ENCODE measurements at places on chromosomes 2 and 18.

GRCh38 chr2:54209379-54209778 lies 46.6 kb downstream of the TSPYL6 start:
- no peak for DNase-seq

- no peak for DNase-seq
Measured at GRCh38 chr2:80299661-80300060, 4.9 kb downstream of the LRRTM1 start.

GRCh38 chr18:46917108-46917802 lies at the start of the genes KATNAL2 and PIAS2:
TSS of gene KATNAL2 (plus strand) at chr18:46917602. CDS start at chr18:46946873, 29,271 bp downstream.
TSS of gene PIAS2 (minus strand) at chr18:46917507. CDS start at chr18:46917345, 162 bp downstream.
- DNase-seq = peak; percentile 57

- DNase-seq = no peak
Measured at GRCh38 chr18:7872569-7872968, 305.5 kb downstream of the PTPRM start.

GRCh38 chr2:38099099-38100028 lies 23.4 kb upstream of the CYP1B1 start:
- DNase-seq = no peak

- DNase-seq = no peak
Measured at GRCh38 chr2:111139637-111140317, 19.1 kb downstream of the BCL2L11 start.

DNA sequence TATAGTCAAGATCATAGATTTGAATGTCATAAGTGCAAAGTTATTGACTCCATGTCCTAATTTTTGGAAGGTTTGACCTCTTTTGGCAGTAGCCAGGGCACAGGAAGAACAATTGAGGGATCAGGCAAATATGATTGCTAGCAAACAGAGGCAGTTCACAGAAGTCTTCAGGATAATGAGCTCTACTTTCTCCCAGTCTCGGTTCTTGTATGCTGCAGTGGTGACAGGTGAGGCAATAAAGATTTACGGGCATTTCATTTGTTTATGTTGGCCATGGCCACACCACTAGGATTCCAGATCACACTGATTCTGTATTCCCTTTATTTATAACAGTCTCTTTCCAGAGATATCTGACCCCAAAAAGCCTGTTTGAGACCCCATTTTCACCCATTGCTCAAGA lies 137.5 kb downstream of the UBR3 start:
- DNase-seq = no peak

GRCh38 chr2:84959566-84960506 lies 11.1 kb upstream of the KCMF1 start:
- DNase-seq = no peak

GRCh38 chr2:66301022-66301766 lies 133.7 kb upstream of the MEIS1 start:
- DNase-seq = no peak

- no peak for DNase-seq
Measured at GRCh38 chr2:96139181-96139758, 968 bp upstream of the ASTL start.

DNA sequence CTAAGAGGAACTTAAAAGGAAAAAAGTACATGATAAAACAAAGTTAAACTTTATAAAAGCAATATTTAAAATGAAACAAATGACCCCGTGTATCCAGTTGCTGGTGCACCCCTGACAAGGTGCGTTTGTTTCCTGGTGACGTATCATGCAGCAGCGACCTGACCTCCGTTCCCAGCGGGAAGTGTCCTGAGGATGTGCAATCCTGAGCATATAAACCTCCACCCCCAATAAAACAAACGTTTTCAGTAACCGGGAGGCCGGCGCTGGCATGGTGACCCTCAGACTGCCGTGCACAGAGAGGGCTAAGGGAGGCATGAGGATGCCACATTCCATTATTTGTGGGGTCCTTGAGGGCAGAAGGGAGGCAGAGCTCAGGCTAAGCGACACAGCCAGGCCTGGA lies 14.8 kb downstream of the SLC66A2 start:
- DNase-seq = no peak

DNA sequence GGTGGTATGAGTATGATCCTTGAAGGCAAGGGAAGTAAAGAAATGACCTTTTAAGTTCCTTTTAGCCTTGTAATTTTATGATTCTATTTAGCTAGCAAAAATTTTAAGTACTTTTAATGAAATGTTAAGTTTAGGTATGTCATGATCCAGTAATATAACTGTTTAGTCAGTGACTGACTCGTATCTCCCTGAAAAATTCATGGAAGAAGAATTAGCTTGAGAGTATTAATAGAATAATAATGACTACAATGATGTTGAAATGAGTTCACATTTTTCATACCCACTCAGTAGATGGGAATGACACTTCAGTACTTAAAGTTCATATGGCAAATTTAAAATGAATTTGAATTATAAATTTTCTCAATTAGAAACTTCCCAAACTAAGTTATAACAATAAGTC lies 14.6 kb downstream of the RAB3GAP1 start:
- DNase-seq = no peak

DNA sequence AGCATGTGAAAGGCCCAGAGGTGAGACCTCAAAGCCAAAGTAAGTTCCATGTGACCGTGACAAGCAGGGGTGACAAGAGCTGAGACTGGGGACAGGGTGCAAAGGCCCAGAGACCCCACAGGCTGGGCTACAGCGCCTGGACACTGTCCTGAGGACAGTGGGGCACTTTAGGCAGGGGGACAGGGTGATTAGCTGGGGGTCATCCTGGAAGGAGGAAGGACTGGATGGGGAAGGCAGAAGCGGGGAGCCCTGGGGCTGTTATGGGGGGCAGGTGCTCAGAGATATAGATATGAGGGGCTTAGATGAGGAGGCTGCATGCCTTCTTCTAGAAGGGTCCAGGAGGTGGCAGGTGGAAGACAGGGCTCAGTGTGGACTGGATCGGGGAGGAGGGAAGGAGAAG lies 31.5 kb downstream of the KIF1A start:
- DNase-seq = no peak

DNA sequence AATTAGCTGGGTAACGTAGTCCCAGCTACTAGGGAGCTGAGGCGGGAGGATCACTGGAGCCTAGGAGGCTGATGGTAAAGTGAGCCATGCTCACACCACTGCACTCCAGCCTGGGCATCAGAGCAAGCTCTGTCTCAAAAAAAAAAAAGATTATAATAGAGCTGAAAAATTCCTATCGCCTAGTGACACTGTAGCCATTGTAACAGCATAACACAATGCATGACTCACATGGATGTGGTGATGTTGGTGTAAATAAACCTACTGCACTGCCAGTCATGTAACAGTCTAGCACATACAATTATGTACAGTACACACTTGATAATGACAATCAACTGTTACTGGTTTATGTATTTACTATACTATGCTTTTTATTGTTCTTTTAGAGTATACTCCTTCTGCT lies 39.6 kb downstream of the MGAT4A start:
- DNase-seq = no peak

DNA sequence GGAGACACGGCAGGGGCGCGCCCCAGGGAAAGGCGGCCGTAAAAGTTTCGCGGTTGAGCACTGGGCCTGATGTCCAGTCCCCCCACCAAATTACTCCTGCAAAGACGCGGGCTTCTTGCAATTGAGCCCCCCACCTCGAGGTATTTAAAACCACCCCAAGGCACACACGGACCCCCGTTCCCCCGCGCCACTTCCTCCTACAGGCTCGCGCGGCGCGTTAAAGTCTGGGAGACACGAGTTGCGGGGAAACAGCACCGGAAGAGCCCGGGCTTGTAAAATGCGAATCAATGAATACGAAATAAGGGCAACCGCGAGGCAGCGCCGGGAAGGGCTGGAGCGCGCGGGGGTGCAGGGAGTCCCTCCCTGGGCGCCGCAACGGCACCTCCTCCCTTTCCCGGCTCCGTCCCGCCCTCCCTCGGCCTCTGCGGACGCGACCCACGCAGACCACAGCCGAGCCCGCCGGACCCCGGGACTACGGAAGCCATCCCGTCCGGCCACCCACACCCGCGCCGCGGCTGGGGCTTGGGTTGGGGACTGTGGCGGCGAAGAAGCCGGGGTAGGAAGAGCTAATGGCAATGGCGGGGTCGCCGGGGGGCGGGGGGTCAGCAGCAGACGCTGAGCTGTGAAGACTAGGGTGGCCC lies 918 bp upstream of the NETO1 start:
- no peak for DNase-seq

- DNase-seq = no peak
Measured at GRCh38 chr2:65727816-65728215, 295.4 kb upstream of the SPRED2 start.

DNA sequence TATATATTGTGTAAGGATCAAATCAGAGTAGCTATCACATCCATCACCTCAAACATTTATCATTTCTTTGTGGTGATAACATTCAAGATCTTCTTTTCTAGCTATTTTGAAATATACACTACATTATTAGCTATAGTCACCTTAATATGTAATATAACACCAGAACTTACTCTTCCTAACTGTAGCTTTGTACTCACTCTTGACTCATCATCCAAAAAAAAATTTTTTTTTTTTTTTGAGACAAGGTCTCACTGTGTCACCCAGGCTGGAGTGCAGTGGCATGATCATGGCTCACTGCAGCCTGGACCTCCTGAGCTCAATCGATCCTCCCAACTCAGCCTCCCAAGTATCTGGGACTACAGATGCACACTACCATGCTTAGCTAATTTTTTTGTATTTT lies 153.3 kb downstream of the EML6 start:
- no peak for DNase-seq

DNA sequence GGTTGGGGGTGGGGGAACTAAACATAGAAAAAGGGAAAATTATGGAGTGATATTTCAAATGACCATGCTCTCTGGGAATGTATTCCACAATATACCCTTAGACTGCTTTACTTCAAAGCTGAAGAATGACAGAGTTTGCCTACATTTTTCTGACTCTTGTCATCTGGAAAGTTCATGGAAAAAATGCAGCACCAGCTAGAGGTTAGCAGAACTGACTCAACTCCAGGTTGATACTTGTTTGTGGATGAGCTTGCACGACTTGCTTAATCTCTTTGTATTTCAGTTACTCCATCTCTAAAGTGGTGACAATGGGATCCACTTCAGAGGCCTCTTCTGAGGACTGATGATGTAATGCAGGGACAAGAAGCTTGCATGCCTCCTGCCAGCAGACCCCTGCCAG lies 824.0 kb upstream of the ID2 start:
- DNase-seq = no peak

DNA sequence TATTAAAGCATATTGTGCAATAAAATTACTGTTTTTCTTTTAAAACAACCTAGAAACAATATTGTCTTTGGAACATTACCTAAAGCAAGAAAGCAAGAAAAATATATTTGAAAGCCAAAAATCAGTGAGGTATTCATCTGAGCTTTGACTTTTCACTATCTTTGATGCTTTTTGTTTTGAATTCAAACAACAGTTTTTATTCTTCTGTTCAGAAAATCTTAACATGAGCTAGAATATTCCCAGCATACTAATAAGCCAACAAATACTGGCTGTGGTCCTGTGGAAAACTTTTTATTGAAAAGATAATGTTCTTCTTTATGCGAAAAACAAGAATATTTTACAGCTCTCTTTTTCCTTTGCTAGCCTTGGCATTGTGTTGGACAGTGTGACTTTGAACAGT lies 19.8 kb downstream of the FAM171B start:
- DNase-seq = no peak

DNA sequence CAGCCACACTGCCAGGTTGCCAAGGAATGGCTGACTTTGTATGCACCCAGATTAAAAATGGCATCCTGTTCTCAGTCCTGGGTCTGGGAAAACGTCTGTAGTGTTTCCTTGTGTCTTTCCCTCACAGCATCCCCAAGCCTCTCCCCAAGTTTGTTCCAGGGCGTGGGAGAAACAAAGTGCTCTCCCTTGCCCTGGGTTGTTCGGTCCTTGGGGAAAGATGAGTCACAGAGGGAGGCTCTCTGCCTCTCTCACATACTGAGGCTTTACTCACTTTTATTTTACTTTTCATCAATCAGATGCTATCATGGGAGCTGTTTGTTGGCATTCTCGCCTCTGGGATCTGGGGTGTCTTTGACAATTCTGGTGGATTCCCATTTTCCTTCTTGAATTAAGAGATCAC lies 492.3 kb downstream of the XIRP2 start:
- DNase-seq = no peak

GRCh38 chr2:42084231-42084671 lies 36.4 kb downstream of the PKDCC start:
- DNase-seq = no peak

DNA sequence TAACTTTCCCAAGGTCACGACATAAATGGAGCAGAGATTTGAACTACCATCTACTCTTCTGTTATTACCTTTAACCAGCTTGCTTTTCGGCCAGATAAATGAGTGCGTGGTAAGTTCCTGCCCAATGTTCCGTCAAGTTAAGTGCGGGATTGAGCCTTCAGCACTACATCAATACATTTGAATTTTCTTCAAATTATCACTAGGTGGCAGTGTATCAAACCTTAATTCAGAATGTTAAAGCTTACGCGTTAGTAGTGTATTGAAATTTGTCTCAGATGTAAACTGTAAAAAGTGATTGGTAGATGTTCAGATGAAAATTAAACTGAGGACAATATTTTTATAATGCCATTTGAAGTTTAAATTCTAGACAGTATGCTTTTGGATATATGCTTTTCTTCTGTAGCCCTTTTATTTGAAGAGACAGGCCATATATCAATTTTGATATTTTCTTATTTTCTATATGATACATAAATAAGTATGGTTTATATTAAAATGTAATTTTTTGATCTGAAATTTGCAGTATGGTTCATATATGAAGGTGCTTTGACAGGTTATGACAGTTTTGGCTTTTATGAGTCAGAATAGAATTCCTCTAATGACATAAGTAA lies 681.3 kb downstream of the ADCYAP1 start:
- no peak for DNase-seq

DNA sequence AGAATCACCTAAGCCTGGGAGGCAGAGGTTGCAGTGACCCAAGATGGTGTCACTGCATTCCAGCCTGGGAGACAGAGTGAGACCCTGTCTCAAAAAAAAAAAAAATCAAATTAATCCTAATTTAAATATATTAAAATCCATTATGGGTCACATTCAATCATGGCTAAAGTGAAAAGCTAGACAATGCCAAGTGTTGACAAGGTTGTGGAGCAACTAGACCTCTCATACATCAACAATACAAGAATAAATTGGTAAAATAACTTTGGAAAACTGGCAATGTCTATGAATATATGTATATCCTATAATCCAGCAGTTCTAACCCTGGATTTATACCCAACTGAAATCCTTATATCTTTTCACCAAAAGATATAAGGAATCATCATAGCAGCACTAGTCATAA lies 23.4 kb upstream of the ATL2 start:
- DNase-seq = no peak

GRCh38 chr2:68696554-68696953 lies 38.1 kb upstream of the ARHGAP25 start:
- no peak for DNase-seq

- no peak for DNase-seq
Measured at GRCh38 chr2:240672076-240672700, 10.5 kb downstream of the AQP12B start.

GRCh38 chr18:36352384-36352783 lies 54.9 kb downstream of the FHOD3 start:
- DNase-seq = no peak

GRCh38 chr2:17835516-17835915 lies 19.3 kb downstream of the MSGN1 start:
- DNase-seq = no peak
